Osteocyte (in vitro differentiated cells): ENCODE measurements at places on chromosomes 5 and 9. TPM values are rescaled to one million over a fixed set of nuclear protein-coding genes. Genes with fewer than 3 reads are reported as not detected.

The PITX1 gene
- total RNA-seq, result 0.13 TPM in 1 of 2 replicates, not detected in the other

The WDR38 gene
- not detected in 2 replicates for total RNA-seq

The MLANA gene
- not detected in 2 replicates for total RNA-seq

The OTP gene
- not detected in 2 replicates for total RNA-seq

The OR1N2 gene
- not detected in 2 replicates for total RNA-seq

The PHYHD1 gene
- total RNA-seq, result 4.6 and 6.0 TPM in 2 replicates

- DNase-seq, result no peak
Measured at GRCh38 chr9:4904322-4905134, 80.5 kb upstream of the JAK2 start.

DNA sequence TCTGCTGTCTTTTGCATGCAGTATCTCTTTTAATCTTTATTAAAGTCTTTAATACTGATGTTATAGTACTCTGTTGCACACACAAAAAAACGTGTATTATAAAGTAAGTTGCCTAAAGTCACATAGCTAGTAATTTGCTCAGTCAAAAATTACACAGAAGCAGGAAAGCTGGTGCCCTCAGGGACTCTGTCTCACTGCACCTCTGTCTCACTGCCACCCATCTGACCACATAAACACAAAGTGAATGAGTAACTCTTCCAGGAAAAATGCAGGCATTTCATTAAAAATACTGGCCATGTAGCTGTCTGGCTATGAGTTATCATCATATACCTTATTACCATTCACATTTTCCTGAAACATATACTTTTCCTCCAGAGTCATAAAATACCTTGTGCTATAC lies 591.7 kb downstream of the CSNK1G3 start:
- no peak for DNase-seq
